Activated naive CD8-positive, alpha-beta T cell treated with anti-CD3 and anti-CD28 coated beads, Interleukin-2, amount 10 ng/mL, durations not matched to agents 7 days and 5 days (primary cell): ENCODE measurements at places on chromosomes 3 and 15. TPM values are rescaled to one million over a fixed set of nuclear protein-coding genes. Genes with fewer than 3 reads are reported as not detected.
A peak's percentile ranks its signal among the peaks of the same experiment; 100 is the strongest.

DNA sequence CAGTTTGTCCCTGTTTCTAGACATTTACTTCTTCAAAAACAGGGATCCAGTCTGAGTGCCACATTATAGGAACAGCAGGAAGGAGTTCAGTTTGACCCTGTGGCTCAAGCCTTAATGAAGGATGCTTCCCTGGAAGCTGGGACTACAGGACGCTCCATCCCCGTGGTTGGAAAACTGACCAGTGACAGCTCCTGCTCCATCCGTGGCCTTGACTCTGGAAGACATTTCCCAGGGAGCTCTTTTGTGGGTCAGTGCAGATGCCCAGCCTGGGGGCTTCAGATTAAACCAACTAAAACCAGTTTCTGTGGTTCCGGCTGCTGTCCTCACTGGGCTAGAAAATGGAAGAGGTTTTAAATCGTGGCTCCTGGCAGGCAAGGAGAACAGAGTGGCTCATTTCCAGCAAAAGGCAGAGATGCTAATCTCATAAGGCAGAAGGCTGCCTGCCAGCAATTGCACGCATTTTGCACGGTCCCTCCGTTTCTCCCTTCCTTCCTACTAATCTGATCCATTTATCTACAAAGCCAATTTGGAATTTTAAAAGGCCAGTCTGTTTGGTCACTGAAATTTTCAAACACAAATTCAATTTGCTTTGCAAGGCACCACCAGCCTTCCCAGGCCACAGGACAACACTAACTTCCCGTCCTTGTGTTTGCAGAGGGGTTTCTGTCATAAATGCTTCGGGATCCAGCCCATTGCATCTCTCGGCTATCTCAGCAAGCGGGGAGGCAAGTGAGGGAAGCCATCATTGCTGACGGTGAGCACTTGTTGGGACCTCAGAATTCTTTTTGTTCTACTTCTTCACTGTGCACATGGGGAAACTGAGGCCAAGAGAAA is 6.2 kb upstream of the SSUH2 start:
- H3K4me3 ChIP-seq = no peak overlapping the region
- no peaks in the 10 kb centered on the region for H3K4me1 ChIP-seq
- no peak for DNase-seq
- H3K27ac ChIP-seq = no peak overlapping the region
- no peaks in the 10 kb centered on the region for H3K36me3 ChIP-seq
- no peaks in the 10 kb centered on the region for H3K27me3 ChIP-seq

ROBO1 gene
- total RNA-seq = 5.3 TPM

DNA sequence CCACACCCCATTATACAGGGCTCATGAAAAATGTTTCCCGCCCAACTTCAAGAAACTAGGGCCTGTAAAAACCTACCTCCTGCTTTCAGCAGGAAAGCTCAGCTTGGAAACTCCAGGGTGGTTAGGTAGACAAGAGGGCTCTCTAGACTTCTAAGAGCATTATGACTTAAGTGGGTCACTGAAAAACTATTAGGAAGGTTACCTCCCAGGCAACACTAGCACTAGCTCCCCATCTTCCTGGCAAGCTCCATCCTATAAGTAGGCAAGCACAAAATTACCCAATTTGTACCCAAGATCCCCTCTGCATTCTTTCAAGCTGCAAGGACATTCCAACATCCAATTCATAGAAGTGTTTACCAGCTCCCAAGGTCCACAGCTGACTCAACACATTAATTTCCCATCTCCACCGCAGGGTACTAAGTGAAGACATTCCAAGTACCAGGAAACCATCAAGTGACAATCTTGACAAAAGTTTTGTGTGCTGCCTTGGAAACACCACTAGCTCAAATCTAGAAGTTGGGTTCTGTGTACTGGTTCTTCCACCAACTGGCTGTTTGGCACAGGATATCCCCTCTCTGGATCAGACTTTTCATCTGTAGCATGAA is 46.9 kb downstream of the WNT5A start:
- H3K4me1 ChIP-seq = no peaks in the 10 kb centered on the region
- H3K36me3 ChIP-seq = no peaks in the 10 kb centered on the region
- H3K27me3 ChIP-seq = peaks cover 3% of the 10 kb centered on the region
- no peak overlapping the region for H3K27ac ChIP-seq
- DNase-seq = no peak

FGD5 gene
- 0.17 TPM for total RNA-seq

IQCF2 gene
- total RNA-seq = not detected

- no peaks in the 10 kb centered on the region for H3K27me3 ChIP-seq
- H3K4me1 ChIP-seq = no peaks in the 10 kb centered on the region
- H3K36me3 ChIP-seq = no peaks in the 10 kb centered on the region
- no peak for DNase-seq
- no peak overlapping the region for H3K4me3 ChIP-seq
- no peak overlapping the region for H3K27ac ChIP-seq
Measured at GRCh38 chr3:127257351-127257750, 30.5 kb downstream of the PRR20G start.

- H3K36me3 ChIP-seq = no peaks in the 10 kb centered on the region
- H3K4me3 ChIP-seq = no peak overlapping the region
- DNase-seq = no peak
- no peak overlapping the region for H3K27ac ChIP-seq
- H3K4me1 ChIP-seq = no peaks in the 10 kb centered on the region
Measured at GRCh38 chr15:91782221-91782620, 71.3 kb upstream of the SLCO3A1 start.

- H3K4me3 ChIP-seq = no peak overlapping the region
- peaks cover 15% of the 10 kb centered on the region for H3K4me1 ChIP-seq
- peak; percentile 69 for DNase-seq
- H3K27ac ChIP-seq = peak overlapping the region; percentile 45
- no peaks in the 10 kb centered on the region for H3K36me3 ChIP-seq
Measured at GRCh38 chr3:127483902-127484591, 106.5 kb downstream of the TPRA1 start.

GRCh38 chr15:25323420-25323819 is 115.4 kb downstream of the UBE3A start:
- H3K4me1 ChIP-seq = no peaks in the 10 kb centered on the region
- H3K27me3 ChIP-seq = no peaks in the 10 kb centered on the region
- DNase-seq = no peak
- H3K4me3 ChIP-seq = no peak overlapping the region
- peaks cover 32% of the 10 kb centered on the region for H3K36me3 ChIP-seq

DNA sequence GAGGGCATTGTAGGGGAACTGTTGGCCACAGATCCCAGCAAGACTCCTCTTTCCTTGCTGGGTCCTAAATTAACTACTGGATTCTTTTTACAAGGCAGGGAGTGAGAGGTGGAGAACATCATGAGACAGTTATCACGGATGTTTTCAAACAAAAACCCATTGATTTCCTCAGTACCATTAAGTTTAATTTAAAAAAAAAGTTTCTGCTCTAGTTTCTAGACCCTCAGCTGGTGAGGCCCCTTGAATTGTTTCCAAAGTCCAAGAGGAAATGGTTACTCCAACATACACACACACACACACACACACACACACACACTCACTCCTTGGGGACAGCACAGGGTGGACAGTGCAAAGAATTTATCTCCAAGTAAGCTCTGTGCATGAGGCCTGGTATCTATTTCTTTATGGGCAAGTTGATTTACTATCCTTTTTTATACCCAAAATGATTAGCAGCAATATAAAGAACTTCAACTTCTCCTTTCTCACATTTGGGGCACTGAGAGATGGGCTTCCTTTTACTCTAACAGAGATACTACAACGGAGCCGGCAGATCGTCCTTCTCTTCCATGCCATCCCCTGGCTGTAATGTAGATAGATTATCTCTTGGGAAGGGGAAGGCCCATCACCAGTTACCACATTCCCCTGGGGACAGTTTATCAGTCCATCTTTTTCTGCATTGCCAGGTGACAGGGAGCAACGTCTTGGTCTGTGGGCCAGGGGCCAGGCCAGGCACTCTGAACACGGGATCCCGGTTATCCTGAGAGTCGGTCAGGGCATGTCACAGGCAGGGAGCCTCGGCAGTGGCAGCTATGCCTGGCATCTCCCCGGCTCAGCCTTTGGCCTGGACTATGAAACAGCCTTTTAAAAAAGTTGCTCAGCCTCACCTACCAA is 54.7 kb downstream of the CORO2B start:
- DNase-seq = no peak
- peaks cover 9% of the 10 kb centered on the region for H3K27me3 ChIP-seq
- no peaks in the 10 kb centered on the region for H3K36me3 ChIP-seq
- no peaks in the 10 kb centered on the region for H3K4me1 ChIP-seq
- H3K4me3 ChIP-seq = no peak overlapping the region

- H3K4me3 ChIP-seq = no peak overlapping the region
- H3K27ac ChIP-seq = no peak overlapping the region
- H3K4me1 ChIP-seq = no peaks in the 10 kb centered on the region
- DNase-seq = no peak
- no peaks in the 10 kb centered on the region for H3K36me3 ChIP-seq
Measured at GRCh38 chr15:27244047-27244446, 273.1 kb downstream of the GABRG3 start.

DNA sequence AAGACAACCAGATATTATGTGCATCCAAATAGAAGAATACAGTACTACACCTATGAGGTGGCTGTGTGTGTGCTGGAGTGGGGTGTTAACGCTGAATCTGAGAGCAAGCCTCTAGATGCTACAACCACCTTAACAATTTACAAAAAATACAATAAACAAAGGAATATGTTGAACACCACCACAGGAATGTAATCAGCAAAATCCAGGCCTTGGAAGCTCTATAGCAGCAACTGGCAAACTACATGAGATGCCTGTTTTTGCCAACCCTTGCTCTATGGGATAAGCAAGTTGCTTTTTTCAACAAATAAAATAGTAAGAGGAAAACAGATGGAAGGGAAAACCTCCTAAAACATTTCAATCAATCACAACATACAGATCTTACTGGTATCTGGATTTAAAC is 23.9 kb downstream of the SLTM start:
- H3K4me1 ChIP-seq = peaks cover 25% of the 10 kb centered on the region
- peaks cover 47% of the 10 kb centered on the region for H3K36me3 ChIP-seq
- no peak for DNase-seq
- no peaks in the 10 kb centered on the region for H3K27me3 ChIP-seq
- no peak overlapping the region for H3K4me3 ChIP-seq

GRCh38 chr3:111851511-111851954 is 7.5 kb upstream of the PHLDB2 start:
- H3K36me3 ChIP-seq = no peaks in the 10 kb centered on the region
- no peak for DNase-seq
- H3K4me3 ChIP-seq = no peak overlapping the region
- H3K27ac ChIP-seq = no peak overlapping the region
- no peaks in the 10 kb centered on the region for H3K27me3 ChIP-seq
- H3K4me1 ChIP-seq = peaks cover 5% of the 10 kb centered on the region

DNA sequence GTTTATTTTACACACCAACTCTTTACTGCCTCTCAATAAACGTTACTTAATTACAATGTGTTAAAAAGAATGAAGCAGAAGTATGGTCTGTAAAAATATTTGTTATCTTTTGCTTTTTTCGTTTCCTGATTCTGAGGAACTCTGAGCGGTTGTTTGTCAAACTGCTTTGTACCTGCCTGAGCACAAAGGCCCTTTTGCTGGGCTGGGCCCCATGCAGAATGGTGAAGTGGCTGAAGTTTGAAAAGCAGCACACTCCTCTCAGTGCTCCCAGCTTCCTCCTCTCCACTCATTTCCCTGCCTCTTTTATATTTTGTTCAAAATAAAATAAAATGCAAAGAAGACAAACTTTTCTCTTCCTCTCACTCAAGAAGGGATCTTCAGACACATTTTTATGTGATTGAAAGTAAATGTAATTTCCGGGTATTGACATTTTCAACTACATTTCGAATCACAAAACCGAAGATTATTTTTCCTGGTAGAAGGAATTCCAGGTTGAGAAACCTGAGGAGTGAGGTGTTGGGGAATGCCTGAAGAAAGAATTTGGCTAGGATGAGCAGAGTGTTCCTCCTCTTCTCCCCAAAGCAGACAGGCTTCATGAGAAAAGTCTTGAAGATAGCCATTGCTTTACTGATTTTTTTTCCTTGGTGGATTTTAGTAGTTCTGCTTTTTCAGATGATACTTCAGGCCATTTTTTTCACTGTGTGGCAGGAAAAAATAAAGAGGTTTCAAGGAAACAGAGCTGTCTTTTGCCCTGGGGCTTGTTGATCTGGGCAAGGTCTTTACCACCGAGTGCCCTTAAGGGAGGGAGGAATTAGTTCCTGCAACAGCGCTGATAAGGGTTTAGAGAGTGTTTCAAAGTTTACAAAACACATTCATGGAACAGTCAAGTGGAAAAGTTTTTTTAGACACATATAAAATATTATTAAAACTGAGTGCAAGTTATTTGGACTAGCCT is 229.8 kb downstream of the NFKBIZ start:
- H3K27ac ChIP-seq = peak overlapping the region; percentile 73
- H3K36me3 ChIP-seq = peaks cover 16% of the 10 kb centered on the region
- H3K4me1 ChIP-seq = peaks cover 17% of the 10 kb centered on the region
- DNase-seq = no peak

GRCh38 chr15:42343596-42344232 is 15.6 kb upstream of the CAPN3 start:
- H3K27ac ChIP-seq = peak overlapping the region; percentile 42
- no peak overlapping the region for H3K4me3 ChIP-seq
- no peaks in the 10 kb centered on the region for H3K27me3 ChIP-seq

- H3K4me1 ChIP-seq = peaks cover 3% of the 10 kb centered on the region
- H3K36me3 ChIP-seq = peaks cover 23% of the 10 kb centered on the region
- no peaks in the 10 kb centered on the region for H3K27me3 ChIP-seq
Measured at GRCh38 chr3:106004826-106005225, 136.0 kb upstream of the CBLB start.

HOMER2 gene
- 6.3 TPM for total RNA-seq

FANCD2 gene
- total RNA-seq = 78.8 TPM

- H3K27me3 ChIP-seq = peaks cover 12% of the 10 kb centered on the region
- DNase-seq = no peak
- no peak overlapping the region for H3K4me3 ChIP-seq
- no peak overlapping the region for H3K27ac ChIP-seq
Measured at GRCh38 chr3:24264748-24265158, 229.9 kb downstream of the THRB start.

DNA sequence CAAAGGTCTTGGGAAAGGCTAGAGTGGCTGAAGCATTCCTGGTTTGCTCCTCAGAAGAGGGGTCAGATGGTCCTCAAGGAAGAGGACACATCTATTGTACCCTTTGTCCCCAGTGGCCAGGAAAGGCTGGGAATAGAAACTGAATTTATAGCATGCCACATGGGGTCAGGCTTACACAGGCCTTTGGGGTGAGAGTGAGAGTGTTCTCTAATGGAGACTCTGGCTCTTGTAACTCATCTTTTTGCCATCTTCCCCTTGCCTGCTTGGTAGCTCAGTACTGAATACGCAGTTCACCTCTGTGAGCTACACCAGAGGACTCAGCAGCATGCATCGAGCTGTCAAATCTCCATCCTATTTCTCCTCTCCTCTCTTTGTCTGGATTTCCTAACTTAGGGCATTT is 87.5 kb downstream of the ATP2B2 start:
- H3K4me3 ChIP-seq = no peak overlapping the region
- peaks cover 6% of the 10 kb centered on the region for H3K27me3 ChIP-seq
- no peak overlapping the region for H3K27ac ChIP-seq
